Activated CD4-positive, alpha-beta T cell treated with anti-CD3 and anti-CD28 coated beads, Interleukin-2, amount 10 ng/mL, durations not matched to agents 7 days and 5 days (primary cell): ENCODE measurements at places on chromosomes 7 and 10. TPM values are rescaled to one million over a fixed set of nuclear protein-coding genes. Genes with fewer than 3 reads are reported as not detected.

The JCAD gene
- 0.12 TPM for total RNA-seq

DNA sequence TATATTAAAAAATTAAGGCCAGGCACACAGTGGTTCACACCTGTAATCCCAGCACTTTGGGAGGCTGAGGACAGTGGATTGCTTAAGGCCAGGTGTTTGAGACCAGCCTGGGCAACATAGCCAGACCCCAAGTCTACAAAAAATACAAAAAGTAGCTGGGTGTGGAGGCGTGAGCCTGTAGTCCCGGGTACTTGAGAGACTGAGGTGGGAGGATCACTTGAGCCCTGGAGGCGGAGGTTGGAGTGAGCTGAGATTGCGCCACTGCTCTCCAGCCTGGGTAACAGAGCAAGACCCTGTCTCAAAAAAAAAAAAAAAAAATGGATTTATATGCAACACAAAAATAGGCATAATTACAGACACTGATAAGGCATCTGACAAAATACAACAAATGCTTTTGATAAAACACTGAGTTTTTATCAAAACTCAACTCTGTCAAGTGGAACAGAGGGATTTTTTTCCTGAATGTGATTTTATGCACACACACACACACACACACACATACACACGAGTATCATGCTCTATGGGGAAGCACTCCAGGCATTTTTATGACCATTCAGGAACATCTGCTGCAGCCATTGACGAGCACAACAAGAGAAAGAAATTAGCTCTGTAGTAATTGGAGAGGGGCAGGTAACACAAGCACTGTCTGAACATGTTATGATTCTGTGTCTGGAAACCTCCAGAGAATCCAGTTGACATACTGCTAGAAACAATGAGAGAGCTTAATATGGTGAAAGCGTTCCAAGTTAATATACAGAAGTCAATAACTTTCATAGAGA is 193.1 kb downstream of the WDR37 start:
- DNase-seq = no peak
- peaks cover 8% of the 10 kb centered on the region for H3K4me1 ChIP-seq
- no peak overlapping the region for H3K27ac ChIP-seq
- peaks cover 3% of the 10 kb centered on the region for H3K36me3 ChIP-seq

DNA sequence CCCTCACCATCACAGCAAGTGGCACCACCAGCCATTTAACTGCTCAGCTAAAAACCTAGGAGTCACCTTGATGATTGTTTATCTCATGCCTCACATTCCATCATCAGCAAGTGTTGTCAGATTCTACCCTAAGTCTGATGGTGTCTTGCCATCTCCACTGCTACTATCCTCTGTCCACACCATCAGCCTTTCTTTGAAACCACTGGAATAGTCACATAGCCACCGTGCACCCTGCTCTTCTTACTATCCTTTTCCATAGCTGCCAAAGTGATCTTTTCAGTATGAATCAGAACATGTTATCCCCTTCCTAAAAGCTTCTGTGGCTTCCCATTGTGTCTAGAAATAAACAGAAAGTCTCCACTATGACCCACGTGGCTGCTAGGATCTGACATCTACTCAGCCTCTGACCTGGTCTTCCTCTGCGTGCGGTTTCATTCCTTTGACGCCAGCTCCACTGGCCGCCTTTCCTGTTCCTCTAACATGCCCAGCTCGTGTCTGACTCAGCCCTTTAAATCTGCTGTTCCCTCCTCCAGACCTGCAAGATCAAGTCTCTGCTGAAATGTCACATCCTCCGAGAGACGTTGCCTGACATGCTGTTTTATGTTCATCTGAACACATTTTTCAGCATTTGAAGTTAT is 16.5 kb upstream of the CHN2 start:
- H3K36me3 ChIP-seq = no peaks in the 10 kb centered on the region
- no peak overlapping the region for H3K27ac ChIP-seq
- peaks cover 19% of the 10 kb centered on the region for H3K27me3 ChIP-seq
- DNase-seq = peak; percentile 6
- peaks cover 10% of the 10 kb centered on the region for H3K4me1 ChIP-seq
- H3K4me3 ChIP-seq = no peak overlapping the region

The MBL2 gene
- not detected for total RNA-seq

DNA sequence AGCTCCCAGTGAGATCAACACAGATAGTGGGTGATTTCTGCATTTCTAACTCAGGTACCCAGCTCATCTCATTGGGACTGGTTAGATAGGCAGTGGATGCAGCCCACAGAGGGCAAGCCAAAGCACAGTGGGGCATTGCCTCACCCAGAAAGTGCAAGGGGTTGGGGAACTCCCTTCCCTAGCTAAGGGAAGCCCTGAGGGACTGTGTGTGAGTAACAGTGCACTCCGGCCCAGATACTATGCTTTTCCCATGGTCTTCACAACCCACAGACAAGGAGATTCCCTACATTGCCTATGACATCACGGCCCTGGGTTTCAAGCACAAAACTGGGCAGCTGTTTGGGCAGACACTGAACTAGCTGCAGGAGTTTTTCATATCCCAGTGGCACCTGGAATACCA is 62.8 kb downstream of the PPP1R3A start:
- no peaks in the 10 kb centered on the region for H3K36me3 ChIP-seq
- H3K27ac ChIP-seq = no peak overlapping the region
- H3K27me3 ChIP-seq = no peaks in the 10 kb centered on the region

The TWNK gene
- 9.9 TPM for total RNA-seq

- peaks cover 46% of the 10 kb centered on the region for H3K36me3 ChIP-seq
- no peaks in the 10 kb centered on the region for H3K27me3 ChIP-seq
- DNase-seq = no peak
- no peak overlapping the region for H3K4me3 ChIP-seq
- peaks cover 42% of the 10 kb centered on the region for H3K4me1 ChIP-seq
Observed at GRCh38 chr7:66576646-66577045, 52.0 kb upstream of the KCTD7 start.

The CALN1 gene
- total RNA-seq = not detected

DNA sequence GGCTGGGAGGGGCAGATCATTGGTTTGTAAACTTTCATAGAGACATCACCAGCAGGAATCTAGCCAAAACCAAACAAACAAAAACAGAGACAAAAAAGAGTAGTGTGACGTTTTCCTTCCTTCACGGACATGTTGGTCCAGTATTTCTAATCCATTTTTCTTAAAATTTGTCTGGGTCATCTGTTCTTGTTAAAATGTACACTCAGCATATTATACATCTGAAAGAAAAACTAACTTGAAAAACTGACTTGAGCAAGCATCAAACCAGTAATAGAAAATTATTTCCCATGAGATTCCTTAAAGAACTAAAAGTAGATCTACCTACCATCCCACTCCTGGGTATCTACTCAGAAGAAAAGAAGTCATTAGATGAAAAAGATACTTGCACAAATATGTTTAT is 164.2 kb downstream of the KLF6 start:
- no peak for DNase-seq
- no peak overlapping the region for H3K27ac ChIP-seq
- peaks cover 7% of the 10 kb centered on the region for H3K36me3 ChIP-seq
- no peak overlapping the region for H3K4me3 ChIP-seq
- H3K27me3 ChIP-seq = peaks cover 2% of the 10 kb centered on the region
- peaks cover 17% of the 10 kb centered on the region for H3K4me1 ChIP-seq

DNA sequence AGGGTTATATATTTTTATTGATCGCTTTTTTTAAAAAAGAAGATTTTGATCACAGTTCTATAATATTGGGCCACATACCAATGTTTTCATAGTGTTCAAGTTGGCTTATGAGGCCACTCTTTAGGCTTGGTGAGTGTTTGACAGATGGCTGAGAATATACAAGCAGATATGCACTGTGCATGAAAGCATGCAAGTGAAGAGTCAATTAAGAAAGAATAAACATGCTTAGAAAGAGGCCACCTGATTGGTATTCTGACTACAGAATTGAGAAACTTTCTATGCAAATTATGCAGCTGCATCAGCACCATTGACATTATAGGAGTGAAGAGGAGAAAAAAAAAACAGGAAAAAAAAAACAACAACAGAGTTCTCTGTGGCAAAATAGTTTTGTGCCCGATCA is 39.9 kb downstream of the CABCOCO1 start:
- DNase-seq = no peak
- no peaks in the 10 kb centered on the region for H3K27me3 ChIP-seq
- no peaks in the 10 kb centered on the region for H3K36me3 ChIP-seq
- no peaks in the 10 kb centered on the region for H3K4me1 ChIP-seq
- no peak overlapping the region for H3K4me3 ChIP-seq
- H3K27ac ChIP-seq = no peak overlapping the region

GRCh38 chr10:92238586-92239098 is 52.2 kb downstream of the CPEB3 start:
- H3K27me3 ChIP-seq = peaks cover 15% of the 10 kb centered on the region
- peak overlapping the region; percentile 66 for H3K27ac ChIP-seq
- peaks cover 19% of the 10 kb centered on the region for H3K36me3 ChIP-seq

DNA sequence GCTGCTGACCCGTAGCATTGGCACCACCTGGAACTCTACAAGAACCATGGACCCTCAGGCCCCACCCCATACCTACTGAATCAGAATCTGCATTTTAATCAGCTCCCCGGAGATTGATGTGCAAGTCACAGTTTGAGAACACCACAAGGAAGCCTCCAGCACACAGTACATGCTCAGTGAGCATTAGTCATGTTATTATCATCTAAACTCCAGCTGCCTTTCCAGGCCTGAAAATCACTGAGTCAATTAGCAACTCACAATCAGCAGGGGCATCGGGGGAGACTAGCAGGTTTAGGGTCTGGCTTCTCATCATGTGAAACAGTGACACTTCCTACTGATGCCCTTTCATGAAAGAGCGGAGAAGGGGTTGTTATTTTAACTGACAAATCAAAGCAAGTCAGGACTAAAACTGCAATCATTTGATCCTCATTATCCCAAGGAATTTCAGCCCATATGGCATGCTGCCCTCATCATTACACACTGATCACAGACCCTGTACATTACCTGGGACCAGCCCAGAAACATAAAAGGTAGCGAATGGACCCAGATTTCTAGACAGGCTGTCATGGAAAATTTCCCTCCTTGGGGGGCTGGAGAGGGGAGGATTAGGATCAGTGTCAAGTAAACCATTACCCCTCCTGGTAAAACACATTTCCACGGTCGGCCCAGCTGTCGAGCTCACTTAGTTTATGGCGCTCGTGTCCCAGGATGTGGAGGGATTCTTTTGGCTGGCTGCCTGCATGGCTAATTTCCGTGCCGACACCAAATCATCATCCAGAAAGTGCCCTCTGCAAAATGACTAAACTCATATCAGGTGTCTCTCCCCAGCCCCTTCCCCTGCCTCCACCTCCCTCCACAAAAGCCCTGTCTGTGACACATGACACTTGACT is 122.8 kb downstream of the PRLHR start:
- H3K4me3 ChIP-seq = no peak overlapping the region
- no peak for DNase-seq
- H3K27me3 ChIP-seq = peaks cover 26% of the 10 kb centered on the region
- no peaks in the 10 kb centered on the region for H3K4me1 ChIP-seq
- H3K36me3 ChIP-seq = no peaks in the 10 kb centered on the region

The OR2A1 gene
- total RNA-seq = 0.17 TPM

DNA sequence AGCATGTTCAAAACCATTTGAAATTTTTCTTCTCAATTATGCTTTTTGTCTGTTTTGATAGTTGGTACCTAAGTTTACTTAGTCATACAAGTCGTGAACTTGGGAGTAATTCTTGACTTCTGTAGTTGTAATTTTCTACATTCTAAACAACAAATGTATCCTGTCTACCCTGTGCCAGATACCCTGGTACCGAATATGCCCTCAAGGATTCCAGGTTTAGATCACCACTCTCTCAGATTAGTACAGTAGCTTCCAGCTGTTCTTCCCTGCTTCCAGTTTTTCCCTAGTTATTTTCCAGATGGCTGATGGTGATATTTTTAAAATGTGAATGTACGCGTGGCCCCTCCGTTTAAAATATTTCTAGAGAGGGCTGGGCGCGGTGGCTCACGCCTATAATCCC is 6.5 kb downstream of the STAM start:
- no peak for DNase-seq
- peaks cover 65% of the 10 kb centered on the region for H3K4me1 ChIP-seq
- H3K27ac ChIP-seq = no peak overlapping the region
- H3K36me3 ChIP-seq = peaks cover 73% of the 10 kb centered on the region
- H3K4me3 ChIP-seq = no peak overlapping the region
